ENCODE measurements at places on chromosomes 13 and 19.

DNA sequence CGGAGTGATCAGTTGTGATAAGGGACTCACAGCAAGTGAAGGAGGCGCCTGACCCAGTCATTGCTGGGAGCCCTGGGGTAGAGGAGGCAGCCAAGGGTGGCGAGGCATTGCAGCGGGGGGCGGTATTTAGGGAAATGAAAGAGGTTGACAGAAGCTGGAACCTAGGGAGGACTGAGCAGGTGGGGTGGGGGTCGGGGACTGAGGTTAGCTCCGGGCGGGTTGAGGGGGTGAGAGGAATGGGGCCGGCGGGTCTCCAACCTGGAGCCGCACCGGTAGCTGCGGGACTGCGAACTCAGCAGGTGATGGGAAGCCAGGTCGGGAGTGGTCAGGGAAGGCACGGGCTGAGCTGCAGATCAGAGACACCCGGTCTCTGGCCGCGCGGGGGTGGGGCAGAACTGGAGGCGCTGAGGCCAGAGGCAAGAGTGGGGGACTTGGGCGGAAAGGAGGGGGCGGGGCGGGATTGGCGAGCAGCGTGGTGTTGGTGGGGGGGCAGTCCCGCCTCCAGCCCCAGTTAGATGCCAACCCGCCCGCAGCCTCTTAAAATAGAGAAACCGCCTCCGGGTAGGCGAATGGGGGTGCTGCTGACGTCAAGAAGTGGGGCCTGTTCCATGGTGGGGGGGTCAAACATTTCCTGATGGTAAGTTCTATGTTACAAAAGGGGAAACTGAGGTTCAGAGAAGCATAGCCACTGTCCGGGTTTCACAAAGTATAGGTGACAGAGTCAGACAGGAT lies 1.5 kb downstream of the MAST3 start:
- no peak for DNase-seq

DNA sequence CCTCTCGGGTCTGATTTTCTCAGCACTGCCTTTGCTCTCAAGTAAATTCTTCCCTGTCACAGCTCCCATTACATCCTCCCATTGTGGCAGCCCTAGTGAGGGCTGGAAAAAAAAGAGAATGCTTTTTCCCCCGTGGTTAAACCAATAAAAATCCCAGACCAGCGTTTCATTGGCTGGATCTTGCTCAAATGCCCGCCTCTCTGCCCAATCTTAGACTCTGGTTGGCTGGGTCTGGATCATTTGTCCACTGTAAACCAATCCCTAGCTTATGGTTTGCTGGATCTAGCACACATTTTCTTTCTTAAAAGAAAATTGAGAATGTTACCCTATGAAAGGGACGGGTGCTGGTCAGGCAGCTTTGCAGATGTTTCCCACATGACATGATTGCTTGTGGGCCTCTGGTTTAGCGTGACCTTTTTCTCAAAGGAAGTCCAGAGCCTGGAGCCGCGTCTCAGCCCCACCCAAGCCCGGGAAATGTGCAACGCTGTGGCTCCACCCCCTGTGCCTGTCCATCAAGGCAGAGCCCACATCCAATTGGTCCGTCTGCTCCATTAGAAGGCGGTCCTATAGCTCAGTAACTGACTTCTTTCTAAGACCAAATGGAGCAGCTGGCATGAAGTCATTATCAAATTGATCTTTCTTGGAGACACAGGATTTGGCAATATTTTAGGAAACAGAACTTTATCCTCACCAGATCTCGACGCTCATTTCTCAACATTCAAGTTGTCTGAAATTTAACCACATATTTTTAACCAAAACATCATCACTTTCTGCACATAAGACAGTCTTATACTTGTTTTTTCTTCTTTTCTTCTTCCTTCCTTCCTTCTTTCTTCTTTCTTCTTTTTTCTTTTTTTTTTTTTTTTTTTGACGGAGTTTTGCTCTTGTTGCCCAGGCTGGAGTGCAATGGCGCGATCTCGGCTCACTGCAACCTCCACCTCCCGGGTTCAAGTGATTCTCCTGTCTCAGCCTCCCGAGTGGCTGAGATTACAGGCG lies 2.6 kb upstream of the MCEMP1 start:
- DNase-seq, result peak; percentile 33

GRCh38 chr13:100892981-100893380 lies 218.4 kb upstream of the TMTC4 start:
- DNase-seq, result no peak

- DNase-seq, result peak; percentile 65
Measured at GRCh38 chr13:46154136-46154801, 27.7 kb downstream of the LCP1 start.

DNA sequence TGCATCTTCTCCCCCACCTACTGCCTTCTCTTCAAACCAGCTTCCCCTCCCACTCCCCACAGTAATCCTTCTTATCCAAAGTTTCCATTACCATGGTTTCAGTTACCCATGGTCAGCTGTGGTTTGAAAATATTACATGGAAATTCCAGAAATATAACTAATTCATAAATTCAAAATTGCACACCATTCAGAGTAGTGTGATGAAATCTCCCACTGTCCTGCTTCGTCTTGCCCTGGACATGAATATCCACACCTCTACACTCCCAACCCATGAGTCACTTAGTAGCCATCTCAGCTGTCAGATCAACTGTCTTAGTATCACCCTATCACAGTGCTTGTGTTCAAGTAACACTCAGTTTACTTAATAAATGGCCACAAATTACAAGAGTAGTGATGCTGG lies 3.8 kb upstream of the KCTD12 start:
- no peak for DNase-seq

- no peak for DNase-seq
Measured at GRCh38 chr19:5489551-5489950, 34.3 kb downstream of the ZNRF4 start.

DNA sequence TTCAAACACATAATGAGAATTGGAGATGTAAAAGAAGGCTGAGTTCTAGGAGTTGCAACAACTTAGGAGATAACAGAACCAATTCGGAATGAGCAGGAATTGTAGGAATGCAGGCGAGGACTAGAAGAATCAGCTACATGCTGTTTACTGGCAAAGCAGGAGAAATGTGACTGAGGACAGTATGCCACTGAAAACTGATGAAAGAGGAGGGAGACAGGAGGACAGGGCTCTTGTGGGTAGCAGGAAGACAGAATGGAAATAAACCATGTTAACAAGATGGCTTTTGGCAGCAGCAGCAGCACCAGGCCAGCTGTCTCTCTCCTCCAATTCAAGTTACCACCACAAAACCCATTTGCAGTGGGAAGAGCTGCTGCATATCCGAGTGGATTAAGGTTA lies 91.0 kb upstream of the SLC15A1 start:
- DNase-seq, result no peak

DNA sequence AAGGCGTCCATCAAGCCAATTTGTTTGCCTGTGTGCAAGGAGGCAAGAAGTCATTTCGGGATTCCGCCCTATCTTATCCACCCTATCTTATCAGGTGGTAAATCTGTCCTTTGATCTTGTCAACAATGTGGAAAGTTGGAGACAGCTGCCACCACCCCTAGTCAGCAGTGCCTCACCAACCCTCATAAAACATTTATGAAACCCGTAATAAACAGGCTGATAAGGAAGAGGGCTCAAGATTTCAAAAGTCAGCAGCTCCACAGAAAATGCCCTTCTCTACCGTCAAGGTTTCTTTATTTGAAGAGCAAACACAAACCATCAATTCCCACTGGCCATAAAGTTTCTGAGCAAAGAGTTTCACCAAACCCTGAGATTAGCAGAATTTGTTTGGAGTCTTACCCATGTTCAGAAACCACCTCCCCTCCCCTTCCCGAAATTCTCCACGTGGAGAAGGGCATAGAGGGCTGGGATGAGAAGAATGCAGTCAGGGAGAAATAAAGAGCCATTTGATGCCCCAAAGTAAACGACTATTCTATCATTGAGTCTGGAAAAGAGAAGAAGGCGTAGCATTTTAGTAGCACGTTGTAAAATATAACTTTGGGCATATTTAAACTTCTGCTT lies 196.0 kb upstream of the GPR12 start:
- DNase-seq, result no peak

DNA sequence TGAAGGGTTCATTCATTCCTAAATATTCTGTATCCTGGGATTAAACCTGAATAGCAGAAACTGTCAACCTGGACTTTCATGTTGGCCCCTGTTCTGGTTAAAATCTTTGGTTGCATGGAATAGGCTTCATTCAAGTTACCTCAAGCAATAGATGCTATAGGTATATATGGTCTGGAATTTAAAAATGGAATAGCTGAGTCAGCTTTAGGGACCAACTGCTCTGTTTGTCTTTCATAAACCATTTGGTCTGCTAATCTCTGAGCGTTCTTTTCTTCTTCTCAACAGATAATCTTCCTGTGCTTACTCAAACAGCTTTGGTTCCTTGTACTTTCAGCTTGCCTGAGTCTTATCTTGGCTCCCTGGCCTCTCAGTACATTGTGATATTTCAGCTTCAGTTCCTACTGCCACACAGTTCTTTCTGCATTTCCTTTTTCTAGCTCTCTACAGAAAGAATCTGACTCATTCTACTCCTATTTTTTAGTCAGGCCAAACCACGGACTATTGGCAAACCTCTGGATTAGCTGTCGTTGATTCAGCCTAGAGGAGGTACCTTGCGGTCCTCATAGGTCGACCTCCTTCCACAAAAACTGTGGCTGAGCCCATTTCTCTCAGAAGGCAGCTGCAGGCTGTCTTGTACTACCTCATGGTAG lies 35.9 kb upstream of the MAB21L1 start:
- DNase-seq, result no peak

GRCh38 chr19:47020132-47020805 lies 632 bp downstream of the NPAS1 start:
- no peak for DNase-seq

GRCh38 chr13:101452519-101453485 lies at the start of gene ITGBL1:
ITGBL1 (plus strand) TSS chr13:101452675; CDS start chr13:101452834, 159 bp downstream.
- DNase-seq, result no peak

GRCh38 chr19:51114087-51114729 lies 6.0 kb upstream of the CTU1 start:
- DNase-seq, result no peak

DNA sequence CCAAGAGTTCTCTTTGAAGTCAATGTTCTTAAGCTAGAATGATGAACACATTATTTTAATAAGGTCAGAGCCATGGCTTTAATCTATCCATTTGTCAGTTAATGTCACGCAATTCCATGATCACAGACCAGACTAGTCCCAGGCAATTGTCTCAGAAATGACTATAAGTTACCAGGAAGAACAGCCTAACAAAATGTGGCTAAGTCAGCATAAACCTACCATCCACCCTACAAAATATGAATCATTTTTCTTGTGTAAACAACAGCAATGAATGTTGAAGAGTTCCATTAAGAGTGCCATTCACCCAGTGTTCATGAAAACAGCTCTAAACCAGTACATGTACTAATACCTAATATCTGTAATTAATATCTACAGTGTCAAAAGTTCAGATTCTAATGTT lies 127.5 kb downstream of the KCTD12 start:
- no peak for DNase-seq

- DNase-seq, result no peak
Measured at GRCh38 chr19:36421749-36422481, 3.5 kb upstream of the ZFP82 start.

DNA sequence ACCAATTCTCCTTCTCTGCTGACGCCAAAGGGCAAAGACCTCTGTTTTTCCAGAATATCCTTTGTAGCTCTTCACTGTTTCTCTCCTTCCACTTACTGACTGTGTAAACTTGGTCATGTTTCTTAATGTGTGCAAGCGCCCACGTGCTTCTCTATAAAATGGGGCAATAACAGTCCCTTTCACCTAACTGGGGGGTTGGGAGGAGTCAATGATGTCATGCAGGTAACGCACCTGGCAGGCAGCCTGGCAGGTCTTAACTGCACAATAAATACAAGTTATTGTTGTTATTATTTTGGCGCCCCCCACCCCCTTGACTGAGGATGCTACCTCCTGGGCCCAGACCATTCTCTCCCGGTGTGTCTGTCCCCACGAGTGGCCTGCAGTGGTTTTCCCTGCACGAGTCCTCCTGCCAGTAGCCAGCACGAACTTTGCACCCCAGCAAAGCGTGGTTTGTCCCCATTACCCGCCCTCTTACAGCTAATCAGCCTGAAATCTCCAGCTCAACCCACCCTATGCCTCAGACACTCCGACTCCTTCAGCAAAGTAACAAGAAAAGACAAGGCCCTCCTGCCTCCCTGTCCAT lies 5.3 kb downstream of the SBSN start:
- no peak for DNase-seq

DNA sequence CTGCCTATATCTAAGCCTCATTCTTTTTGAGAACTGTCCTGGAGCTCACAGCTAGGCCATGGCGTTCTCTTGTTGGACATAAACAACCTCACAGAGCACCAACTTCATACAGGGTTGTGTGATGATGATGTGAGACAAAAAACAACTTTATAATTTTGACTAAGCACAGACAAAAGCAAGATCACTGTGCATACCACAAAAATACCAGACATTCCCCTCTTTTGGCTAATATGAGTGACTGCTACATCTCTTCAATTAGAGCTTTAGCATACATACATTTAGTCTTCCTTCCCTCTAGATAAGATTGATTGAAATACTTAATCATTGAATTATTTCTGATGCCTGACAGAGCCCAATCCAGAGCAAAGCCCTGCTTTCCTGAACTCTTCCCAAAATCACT lies 8.3 kb downstream of the MAB21L1 start:
- no peak for DNase-seq

DNA sequence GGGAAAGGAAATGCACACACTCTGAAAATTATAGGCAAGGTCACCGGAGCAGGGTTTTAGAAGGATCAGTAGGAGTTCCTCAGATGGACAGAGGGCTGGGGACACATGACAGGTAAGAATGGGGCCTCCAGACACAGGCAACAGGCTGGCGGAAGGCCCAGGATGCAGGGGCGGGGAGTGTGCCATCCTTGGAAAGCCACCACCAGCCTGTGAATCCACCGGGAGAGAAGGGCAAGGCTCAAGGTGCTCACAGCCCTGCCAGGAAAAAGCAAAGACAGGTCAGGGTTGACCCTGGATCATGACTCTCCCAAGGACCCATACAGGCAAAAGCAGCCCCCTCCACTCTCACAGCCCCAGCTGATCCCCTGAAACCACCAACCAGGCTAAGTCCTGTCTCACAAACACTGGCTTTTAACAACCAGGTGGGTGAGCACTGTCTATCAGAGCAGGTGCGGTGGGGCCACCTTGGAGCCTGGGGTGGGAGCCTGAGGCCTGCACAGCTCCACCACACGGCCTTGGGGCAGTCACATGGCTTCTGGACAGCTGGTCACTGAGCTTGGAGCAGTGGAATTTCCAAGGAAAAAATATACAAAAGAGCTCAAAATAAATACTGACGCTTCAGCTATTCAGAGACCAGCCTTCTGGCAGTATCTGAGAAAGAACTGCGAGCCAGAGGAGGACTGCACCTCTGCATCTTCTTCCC lies 35.2 kb upstream of the ISYNA1 start:
- DNase-seq, result no peak

Data from right lung (tissue), 10 donors.